ENCODE measurements at places on chromosomes 11 and 22.
A peak's percentile ranks its signal among the peaks of the same experiment; 100 is the strongest.

GRCh38 chr11:128626913-128627665, 39.7 kb upstream of the ETS1 start:
- no peak for DNase-seq

- DNase-seq, result no peak
These were observed 283.9 kb upstream of the CNTN5 start for GRCh38 chr11:98736833-98737232.

DNA sequence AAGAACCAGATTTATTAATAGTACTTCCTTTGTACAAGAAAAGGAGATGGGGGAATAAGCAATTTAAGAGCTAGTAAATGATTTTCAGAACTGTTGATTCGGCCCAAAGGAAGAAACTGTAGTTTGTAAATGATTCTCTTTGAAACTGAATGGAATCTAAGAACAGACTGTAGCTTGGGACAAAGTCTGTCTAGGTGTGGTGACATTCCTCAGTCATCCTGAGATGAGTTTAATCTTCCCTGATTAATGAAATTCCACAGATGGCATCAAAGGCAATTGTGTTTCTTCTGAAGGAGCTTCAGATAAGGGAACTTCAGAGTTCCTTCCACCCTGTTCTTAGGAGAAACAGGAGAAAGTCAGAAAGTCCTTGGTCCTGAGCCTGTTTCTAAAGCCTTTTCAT, 2095.9 kb downstream of the LRRC4C start:
- DNase-seq, result no peak

DNA sequence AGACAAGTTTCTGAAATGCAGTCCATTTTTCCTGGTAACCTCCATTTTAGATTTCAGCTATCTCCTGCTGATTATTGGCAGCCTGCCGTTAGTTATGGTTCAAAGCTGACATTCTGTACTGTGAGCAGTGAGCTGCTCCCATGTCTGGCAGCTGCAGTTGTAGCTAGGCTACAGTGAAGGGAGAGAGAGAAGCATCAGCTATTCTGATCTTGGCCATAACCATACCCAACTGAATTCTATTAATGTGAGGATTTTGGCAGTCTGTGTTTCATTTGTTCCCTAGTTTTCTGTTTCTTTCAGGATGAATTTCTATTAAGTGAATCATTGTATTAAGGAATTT, 33.4 kb downstream of the SIK2 start:
- DNase-seq, result no peak

DNA sequence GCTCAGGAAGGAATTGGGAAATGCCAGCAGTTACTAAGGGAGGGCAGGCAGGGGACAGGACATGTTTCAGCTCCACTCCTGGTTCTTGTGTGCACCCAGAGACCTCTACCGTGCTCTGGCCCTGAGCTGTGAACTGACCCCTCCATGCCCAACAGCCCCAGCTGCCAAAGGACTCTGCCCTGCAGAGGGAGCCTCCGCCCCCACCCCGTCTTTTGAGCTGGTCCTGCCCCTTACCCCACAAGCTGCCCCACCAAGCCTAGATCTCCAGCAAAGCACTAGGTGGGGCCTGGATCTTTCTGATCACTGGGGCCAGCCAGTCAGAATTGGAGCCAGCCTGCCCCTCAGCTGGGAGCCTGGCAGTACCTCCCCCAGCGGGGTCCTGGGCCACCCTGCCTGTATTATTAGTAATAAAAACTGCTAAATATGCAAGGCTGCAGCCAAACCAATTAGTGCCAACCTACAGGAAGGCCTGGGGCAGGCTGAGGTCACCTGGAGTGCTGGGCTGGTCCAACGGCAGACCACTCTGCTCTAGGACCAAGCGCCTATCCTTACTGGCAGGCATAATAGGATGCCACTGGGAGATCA, 23.9 kb upstream of the DRICH1 start:
- no peak for DNase-seq

GRCh38 chr11:106152013-106152412, 74.6 kb downstream of the AASDHPPT start:
- no peak for DNase-seq

GRCh38 chr11:43735961-43736360, 55.4 kb downstream of the HSD17B12 start:
- DNase-seq, result no peak

DNA sequence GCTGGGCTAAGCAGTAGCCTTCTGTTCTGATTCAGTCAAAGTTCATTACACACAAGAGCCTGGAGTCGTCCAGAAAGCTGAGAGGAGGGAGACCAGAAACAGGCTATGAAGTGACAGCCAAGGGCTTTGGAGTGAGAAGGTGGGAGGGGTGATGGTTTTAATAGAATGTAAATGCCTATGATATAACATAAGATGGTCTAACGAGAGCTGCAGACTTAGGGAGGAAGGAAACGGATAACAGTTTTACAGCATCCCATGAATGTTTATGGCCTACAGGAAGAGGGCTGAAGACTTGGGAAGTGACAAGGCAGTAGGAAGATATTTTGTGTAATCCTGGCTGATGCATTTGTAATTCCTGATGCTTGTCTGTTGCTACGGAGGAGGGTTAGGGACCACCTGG, 62.0 kb downstream of the DHCR7 start:
- DNase-seq, result no peak

DNA sequence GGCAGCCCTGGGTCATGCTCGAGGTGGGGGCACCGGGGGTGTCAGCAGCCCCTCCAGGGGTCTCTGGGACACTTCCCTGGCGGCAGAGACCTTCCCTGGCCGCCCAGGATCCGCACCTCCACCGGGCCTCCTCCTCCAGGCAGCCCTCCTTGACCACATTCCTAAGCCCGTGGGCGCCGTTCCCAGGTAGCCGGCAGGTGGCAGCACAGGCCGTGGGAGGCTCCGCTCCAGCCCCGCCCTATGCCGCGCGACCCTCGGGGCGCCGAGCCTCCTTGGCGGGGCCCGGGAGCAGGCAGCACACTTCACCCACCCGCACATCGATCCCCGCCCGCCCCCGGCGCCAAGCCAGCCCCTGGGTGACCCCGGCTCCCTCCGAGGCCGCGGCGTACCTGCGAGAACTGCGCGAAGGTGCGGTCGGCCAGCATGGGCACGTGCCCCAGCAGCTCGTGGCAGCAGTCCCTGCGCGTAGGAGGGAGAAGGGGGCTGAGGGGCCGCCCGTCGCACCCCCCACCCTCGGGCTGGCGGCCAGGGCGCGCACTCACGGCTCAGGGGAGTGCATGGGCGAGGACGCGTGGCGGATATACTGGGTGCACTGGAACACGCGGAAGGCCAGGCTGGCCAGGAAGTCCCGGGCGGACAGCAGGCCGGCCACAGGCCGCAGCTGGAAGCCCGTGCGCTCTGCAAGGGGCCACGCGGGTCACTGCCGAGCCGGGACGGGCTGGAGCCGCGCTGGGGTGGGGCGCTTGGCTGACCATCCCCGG, 5.3 kb upstream of the INS start:
- DNase-seq, result peak; percentile 42

GRCh38 chr11:108774037-108774730, 109.3 kb downstream of the DDX10 start:
- no peak for DNase-seq
